Omental fat pad (tissue), 4 donors: ENCODE measurements at places on chromosomes 4 and X.

- DNase-seq = no peak
These were observed 89.8 kb upstream of the PRKG2 start for GRCh38 chr4:81304871-81305270.

DNA sequence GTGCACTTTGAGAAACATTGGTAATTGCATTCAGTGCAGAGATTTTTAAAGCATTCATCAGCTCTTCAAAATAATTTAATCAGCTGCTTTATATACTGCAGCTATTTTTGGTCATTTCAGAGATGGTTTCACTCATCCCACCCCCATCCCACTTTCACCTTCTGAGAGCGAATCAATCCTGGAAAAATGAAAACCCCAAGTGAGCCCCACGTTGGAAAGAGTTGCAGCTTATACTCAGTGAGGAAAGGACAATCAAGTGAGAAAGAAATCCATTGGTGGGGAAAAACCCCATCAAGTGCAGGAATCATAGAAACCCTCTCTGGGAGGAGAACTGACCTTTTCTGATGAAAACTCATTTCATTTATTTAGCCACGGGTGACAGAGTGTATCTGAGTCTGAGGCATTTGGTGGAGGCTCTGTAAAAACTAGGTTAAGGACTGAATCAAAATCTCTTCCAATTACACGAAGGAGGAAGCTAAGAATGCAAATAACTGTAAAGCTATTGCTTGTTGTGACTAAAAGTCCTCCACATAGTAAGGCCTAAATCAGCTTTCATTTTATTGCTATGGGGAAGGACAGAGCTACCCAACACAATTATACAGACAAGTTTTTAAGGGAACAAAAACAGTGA is 240.4 kb upstream of the PGRMC2 start:
- DNase-seq = no peak

DNA sequence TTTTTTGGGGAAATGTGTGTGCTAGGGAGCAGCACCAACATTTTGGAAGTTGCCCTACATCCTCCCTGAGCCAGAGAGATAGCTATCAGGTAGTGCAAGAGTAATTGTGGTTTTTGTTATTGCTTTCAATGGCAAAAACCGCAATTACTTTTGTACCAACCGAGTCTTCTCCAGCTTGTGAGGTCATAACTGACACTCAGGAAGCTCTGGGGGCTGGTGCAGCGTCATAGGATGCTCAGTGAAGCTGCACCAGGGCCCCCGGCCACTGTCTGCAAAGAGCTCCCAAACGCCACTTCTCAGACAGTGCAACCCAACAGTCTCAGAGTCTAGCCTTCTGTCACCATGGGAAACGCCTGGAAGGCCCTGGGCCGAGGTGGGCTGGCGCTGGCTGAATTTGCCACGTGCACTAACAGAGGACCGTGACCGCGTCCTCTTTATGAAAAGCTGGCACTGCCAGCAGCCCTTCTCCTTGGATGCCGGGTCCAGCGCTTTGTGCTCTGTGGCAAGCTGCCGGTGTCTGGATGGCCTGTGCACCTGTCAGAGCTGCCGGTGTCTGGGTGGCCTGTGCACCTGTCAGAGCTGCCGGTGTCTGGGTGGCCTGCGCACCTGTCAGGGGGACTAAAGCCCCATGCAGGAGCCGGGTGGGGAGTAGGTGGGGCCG is 19.4 kb downstream of the SH3TC1 start:
- DNase-seq = no peak

- no peak for DNase-seq
These were observed 161.0 kb upstream of the ANKRD50 start for GRCh38 chr4:124873361-124874171.

GRCh38 chr4:14196131-14196530 is 568.6 kb upstream of the BOD1L1 start:
- no peak for DNase-seq

DNA sequence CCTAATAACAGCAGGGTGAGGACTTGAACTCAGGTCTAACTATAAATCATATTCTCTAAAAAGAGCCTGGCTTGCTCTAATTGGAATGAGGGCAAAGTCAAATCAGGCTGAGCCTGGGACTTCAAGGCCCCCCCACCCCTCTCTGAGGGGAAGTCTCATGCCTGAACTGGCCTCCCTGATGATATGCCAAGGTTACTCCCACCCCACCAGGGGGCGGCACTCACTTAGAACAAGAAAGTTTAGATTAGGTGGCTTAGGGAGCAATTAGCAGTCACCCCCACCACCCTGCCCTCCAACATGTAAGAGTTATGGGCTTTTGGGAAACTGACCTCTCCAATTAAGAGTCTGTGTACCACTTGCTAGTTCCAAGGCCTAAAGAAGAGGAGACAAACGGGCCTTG is 2.7 kb downstream of the FOXO4 start:
- peak; percentile 50 for DNase-seq

DNA sequence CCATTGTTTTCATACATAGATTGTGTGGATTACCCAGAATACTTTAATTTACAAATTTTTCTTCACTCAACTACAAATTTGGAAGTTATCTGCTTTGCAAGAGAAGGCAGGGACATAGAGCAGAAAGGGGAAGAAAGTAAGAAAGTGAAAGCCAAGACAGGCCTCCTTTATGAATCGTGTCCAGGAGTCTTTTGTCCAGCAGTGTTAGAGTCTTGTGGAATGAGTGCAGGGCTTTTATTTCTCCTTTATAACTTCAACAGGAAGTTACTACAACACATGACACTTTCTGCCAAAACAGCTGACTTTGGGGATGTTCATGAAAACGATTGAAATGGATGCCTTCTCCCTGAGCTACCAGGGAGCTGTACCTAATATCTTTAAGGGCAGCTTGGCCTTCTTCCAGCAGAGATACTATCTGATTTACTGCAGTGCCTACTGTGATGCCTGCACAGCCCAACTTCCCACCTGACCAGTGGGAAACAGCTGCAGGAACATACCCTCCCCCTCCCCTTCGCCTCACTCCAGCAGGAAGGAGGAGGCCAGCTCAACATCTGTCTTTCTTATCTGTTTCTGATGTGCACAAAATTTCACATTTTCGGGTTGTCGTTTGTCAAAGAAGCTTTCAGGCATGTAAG is 557.7 kb upstream of the SLIT2 start:
- no peak for DNase-seq

GRCh38 chr4:113979905-113980615 is 613 bp upstream of the ARSJ start:
- no peak for DNase-seq

GRCh38 chr4:75714704-75715103 is 9.7 kb upstream of the USO1 start:
- DNase-seq = no peak

GRCh38 chr4:146510942-146511341 is 10.8 kb downstream of the SLC10A7 start:
- DNase-seq = no peak

DNA sequence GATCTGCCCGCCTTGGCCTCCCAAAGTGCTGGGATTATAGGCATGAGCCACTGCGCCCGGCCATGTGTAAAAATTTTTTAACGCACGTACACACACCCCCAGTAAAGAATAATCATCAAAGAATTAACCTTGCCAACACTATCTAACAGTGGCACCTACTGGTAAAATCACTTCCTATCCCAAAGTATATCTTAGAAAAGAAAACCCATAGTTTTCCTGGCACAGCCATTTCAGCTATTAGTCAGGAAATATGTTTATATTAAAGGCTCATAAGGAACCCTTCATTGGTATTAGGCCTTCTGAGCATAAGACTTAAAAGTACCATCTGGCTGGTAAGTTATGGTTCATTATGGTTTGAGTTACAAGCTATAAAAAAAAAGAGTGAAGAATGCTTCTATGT is 14.1 kb downstream of the S100G start:
- DNase-seq = no peak

DNA sequence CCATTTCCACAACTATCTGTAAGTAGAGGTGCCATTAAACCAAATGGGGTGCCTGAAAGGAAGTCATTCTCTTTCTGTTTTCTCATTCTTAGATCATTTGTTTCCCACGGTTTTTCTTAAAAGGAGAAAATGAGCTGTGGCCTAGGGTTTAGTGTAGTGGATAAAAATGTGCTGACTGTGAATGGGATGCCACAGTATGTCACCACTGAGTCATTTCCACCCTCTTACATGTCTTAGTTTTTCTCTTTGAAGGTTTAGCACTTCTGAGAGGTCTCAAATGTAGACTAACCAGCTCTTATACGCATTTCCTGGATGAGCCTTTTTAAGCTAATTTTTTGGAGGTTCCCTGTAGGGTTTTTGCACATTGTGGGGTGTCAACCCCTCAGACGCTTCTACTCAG is 244.5 kb upstream of the SPANXN1 start:
- DNase-seq = no peak

GRCh38 chr4:139461022-139461628 is 7.2 kb downstream of the RAB33B start:
- DNase-seq = no peak

GRCh38 chr4:182495645-182496385 is 252.6 kb downstream of the TENM3 start:
- no peak for DNase-seq

GRCh38 chr4:120158046-120158445 is 91.4 kb upstream of the MAD2L1 start:
- DNase-seq = no peak

GRCh38 chrX:71107245-71107644 is 705 bp upstream of the CXorf65 start:
- DNase-seq = no peak

DNA sequence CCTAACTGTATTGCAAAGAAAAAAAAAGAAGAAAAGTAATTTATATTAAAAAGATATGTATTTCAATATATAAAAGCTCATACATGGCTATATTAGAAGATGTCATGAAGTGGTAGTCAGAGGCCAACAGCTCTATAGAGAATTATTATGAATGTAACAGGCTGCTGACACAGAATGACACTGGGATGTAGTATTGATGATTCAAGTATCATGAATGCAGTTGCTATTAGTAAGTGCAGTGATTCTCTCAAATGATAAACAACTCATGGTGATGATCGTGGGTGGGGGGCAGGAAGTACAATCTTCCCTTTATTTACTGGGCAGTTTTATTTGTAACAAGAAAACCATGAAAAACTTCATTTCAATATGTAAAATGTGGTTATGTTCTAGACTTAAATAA is 124.6 kb downstream of the COL4A6 start:
- no peak for DNase-seq

DNA sequence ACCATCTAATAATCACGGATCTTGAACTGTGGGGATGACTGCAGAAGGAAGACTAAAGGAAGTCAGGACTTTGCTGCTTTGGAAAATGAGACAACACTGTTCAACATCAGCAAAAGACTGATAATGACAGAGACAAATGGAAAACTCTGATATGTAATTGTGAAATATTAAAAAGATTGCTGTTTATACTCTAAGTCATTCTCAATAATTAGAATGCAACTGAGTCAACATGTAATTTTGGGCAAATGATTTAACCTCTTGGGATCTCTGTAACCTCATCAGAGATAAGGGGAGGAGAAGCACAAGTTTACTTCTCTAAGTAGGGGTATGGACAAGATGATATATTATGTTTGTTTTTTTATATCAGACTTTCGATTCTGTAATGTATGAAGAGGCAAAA is 121.9 kb downstream of the GASK1B start:
- DNase-seq = no peak
